NCI-H187 treated with DMSO at 0.1 percent for 48 hours (cell line): ENCODE measurements at places on chromosomes 16 and 17.

GRCh38 chr16:367333-367903 lies 2.9 kb downstream of the MRPL28 start:
- no peak for DNase-seq

GRCh38 chr16:48105456-48105855 lies 50.3 kb downstream of the ABCC12 start:
- DNase-seq, result no peak

GRCh38 chr17:34377078-34377823 lies 14.2 kb upstream of the CCL1 start:
- DNase-seq, result no peak

- no peak for DNase-seq
Measured at GRCh38 chr17:61410141-61411010, 10.7 kb downstream of the TBX2 start.

DNA sequence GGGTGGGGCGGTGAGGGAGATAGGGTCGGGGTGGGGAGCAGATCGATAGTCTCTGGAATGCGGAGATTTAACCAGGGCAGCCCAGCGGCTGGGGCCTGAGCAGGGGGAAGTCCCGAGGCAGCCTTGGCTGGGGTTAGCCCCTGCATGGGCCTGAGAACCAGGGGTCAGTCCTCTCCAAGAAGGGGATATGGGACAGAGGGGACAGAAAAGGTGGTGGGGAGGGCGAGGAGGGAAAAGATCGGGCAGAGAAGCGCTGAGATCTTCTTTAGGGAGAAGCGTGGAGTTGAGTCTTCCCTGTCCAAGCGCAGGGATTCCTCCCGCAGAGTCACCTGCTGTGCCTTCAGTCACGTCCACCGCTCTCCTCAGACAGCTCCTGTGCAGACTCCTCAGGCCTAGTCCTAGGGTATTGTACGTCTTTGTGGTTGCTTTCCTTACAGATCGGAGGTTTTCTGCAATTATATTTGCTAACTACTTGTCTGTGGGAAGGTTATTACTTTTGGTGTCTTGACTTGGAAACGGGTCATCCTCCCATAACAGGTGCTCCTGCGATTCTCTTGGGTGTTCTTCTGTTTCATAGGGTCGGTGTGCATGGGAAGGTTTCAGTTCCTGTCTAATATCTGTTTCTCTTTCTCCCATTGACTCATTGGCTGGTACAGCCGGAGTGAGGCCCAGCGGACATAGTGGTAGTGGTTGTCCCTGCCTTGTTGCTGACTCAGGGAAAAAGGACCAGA lies 952 bp downstream of the CD300A start:
- no peak for DNase-seq

GRCh38 chr17:828761-829160 lies 46.6 kb downstream of the MRM3 start:
- DNase-seq, result no peak
